Suppressor macrophage (primary cell): ENCODE measurements at places on chromosomes 7 and 10.
A peak's percentile ranks its signal among the peaks of the same experiment; 100 is the strongest.

- DNase-seq: no peak
These were observed 28.9 kb downstream of the PPIF start for GRCh38 chr10:79376078-79376628.

- no peak for DNase-seq
These were observed 14.3 kb downstream of the BPGM start for GRCh38 chr7:134660961-134661376.

- peak; percentile 50 for DNase-seq
These were observed 260.3 kb downstream of the ARHGAP12 start for GRCh38 chr10:31668326-31668725.

DNA sequence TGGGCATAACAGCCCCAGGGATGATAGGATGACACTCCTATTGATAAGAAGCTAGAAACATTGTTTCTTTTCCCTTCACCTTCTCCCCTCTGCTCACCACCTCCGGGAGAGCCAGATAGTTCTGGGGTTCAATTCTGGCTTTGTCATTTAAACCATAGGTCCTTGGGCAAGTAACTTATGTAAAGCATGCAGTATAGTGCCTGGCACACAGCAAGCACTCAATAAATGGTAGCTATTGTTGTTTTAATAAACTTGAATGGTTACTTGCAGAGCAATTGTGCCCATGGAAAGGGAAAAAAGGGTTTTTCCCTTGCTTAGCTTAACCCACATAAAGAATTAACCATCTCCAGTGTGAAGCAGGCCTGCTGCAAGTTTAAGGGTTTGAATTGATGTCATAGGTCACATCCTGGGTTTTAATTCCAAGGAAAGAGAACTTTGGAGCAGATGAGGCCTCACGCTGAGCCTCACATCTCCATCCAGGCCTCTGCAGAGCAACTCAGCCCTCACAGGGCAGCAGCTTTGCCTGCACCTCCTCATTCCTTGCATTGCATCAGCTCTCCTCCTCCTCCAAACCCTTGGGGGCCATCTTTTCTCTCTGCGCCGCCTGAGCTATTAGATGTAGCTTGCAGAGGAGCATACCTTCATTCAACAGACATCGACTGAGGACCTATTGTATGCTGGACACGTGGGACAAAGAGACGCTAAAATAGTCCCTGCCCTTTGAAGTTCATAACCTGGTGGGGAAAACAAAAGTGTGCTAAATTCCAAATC lies 22.9 kb downstream of the ZNF775 start:
- no peak for DNase-seq

DNA sequence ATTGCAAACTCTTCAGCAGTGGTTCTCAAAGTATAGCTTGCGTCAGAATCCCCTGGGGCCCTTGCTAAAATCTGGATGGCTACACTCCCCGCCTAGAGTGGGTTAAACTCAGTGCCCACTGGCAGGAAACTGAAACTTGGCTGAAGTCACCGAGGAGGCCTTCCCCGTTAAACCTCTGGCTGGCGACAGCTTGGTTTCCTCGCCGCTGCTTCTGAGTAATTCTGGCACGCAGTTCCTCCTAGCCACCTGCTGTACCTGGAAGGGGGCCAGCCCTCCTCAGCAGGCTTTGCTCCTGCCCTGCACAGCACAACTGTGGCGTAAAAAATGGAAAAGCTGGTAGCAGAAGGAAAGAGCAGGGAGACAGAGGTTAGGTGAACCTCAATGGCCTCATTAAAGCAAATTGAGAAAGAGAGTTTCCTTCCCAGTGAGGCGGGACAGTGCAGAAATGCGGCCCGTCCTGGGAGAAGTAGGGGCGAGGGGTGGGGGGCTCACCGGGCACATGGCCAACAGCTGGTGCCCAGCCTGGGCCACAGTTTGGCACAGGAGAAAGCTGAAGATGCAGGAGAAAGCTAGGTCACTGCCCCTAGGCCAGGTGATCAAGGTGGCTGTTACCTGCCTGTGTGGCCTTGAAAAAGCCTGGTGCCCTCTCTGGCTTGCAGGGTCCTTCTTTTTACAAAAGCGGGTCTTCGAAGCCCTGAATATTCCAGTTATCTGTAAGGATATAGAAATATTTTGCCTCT lies 46.6 kb downstream of the ALOX5 start:
- DNase-seq: peak; percentile 65

- DNase-seq: no peak
These were observed 176.2 kb upstream of the PLXNA4 start for GRCh38 chr7:132752431-132752830.

- no peak for DNase-seq
These were observed 33.3 kb downstream of the CD36 start for GRCh38 chr7:80671744-80672143.

DNA sequence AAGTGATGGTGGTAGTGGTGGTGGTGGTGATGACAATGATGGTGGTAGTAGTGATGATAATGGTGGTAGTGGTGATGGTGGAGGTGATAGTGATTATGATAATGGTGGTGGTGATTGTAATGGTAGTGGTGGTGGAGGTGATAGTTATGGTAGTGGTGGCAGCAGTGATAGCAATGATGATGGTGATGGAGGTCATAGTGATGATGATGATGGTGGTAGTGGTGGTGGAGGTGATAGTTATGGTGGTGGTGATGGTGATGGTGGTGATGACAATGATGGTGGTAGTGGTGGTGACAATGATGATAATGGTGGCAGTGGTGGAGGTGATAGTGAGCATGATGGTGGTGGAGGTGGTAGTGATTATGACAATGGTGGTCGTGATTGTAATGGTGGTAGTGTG lies 191.7 kb upstream of the RNF32 start:
- DNase-seq: no peak

- no peak for DNase-seq
These were observed 88.1 kb upstream of the NRP1 start for GRCh38 chr10:33422471-33423153.

DNA sequence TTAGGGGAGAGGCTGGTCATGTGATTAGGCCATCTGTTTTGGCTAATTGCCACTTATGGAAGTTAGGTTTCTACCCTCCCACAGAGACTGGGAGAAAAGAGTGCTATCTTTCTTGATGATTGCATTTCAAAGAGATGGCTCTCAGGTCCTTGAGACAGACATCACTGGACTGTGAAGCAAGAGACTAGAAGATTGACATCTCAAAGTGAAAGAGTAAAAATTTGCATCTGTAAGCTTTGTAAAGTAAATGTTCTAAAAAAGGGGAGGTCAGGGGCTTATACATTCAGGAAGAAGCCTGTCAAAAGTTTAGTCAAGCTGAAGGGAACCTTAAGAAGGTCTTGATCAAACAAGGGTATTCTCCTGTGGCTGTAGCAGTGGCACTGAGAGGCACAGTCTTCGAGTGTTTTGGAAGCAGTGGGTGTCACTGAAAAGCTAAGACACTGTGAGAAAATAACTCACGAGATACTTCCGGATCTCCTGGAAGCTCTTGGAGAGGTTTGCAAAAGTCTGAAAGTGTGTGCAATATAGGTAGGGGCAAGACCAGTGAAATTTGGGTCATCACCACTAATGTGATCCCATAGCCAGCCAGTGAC lies 342.1 kb downstream of the PHF14 start:
- DNase-seq: no peak

GRCh38 chr7:17297243-17297642 lies 1.2 kb upstream of the AHR start:
- DNase-seq: peak; percentile 28

- no peak for DNase-seq
These were observed 127.6 kb upstream of the CALN1 start for GRCh38 chr7:72539702-72540101.

DNA sequence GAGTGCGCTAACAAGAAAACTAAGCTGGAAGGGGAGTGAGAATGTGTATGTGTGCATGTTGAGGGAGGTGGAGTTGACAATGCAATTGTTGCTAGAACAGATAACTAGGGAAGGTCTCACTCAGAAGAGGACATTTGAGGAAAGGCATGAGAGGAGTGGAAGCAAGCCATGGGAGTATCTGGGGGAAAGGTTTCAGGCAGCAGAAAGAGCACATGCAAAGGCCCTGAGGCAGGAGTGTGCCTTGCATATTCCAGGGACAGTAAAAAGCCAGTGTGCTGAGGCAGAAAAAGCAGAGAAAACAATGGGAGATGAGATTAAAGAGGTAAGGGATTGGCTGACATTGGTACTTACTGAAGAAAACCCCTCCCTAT lies 149.6 kb upstream of the ADO start:
- no peak for DNase-seq

GRCh38 chr10:8438603-8439002 lies 384.1 kb downstream of the GATA3 start:
- no peak for DNase-seq

- no peak for DNase-seq
These were observed 36.4 kb downstream of the HABP2 start for GRCh38 chr10:113589201-113589770.

- DNase-seq: no peak
These were observed 1.2 kb upstream of the PGAM2 start for GRCh38 chr7:44066494-44067063.

DNA sequence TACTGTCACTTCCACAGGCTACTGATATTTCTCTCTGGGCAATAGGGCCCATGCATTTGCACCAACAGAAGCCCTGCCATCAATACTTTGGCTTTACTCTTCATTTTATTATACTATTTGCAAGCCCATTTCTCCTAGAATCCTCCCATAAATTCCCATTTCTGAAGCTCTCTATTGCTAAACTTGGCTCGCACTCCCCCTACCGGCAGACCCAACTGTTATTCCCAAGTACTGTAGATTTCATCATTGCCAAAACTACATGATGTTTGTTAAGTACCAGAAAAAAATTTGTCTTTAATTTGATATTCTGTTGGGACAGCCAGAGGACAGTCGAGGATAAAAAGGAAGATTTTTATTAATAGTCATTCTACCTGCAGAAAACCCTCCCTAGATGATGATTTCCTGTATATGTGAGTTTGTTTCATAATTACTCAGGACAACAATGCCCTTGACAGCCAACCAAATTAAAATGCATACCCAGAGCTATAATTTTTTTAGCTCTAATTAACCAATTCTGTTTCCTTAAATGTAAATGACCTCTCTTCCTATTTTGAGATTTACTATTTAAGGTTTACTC lies 298.6 kb downstream of the REEP3 start:
- DNase-seq: peak; percentile 57

- no peak for DNase-seq
These were observed 357.6 kb downstream of the DPP6 start for GRCh38 chr7:154409703-154410311.

DNA sequence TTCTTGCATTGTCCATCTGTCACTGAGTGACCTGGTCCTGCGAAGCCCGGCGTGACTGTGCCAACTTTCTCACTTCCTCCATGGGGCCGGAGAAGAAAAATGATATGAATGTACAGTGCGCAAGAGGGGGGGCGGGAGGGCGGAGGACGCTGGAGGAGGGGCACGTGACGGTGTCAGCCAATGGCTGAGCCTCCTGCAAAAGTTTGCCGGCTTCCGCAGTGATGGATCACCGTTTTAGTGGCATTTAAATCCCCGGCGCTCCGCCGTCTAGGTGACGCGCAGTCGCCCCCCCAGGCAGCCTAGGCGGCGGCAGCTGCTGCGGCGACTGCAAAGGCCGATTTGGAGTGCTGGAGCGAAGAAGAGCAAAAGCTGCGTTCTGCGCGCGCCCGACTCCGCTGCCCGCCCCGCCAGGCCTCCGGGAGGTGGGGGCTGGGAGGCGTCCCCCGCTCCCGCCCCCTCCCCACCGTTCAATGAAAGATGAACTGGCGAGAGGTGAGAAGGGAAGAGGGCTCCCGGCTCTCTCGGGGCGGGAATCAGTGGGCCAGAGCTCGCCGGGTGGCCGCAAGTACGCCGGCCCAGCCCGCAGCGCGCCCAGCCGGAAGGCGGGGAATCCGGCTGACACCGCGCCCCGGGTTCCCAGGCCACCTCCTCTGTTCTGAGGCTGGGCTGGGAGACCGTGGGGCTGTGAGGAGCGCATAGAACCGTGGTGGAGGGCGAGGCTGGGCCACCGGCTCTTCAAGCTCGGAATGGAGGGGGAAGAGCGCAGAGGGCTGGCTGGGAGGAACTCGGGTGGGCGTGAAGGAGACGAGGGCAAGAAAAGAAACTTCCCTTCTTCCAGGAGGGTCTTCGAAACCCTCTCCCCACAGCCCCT lies at the start of gene HOXA1:
TSS of gene HOXA1 (minus strand) at position 104 of the 871 bp plus-strand sequence. CDS start at position 16, 88 bp downstream.
- DNase-seq: peak; percentile 93

DNA sequence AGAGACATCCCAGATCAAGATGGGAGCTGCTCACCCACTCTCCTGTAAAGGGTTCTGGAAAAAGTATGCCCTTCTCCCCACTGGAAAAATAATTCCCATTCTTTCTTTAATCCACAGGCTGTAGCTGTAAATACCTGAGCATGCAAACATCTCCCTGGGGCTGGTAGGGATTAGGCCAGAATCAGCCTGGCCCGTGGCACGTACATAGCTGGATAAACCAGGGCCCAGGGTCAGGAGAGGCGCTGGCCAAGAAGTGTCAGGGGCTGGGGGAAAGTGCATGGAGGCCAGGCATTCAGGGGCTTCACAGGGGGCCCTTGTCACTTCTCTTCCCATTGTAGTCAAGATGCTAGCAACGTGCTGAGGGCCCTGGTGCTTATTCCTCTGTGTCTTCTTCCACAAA lies 30.7 kb upstream of the AQP1 start:
- DNase-seq: no peak

GRCh38 chr7:102264367-102264891 lies 22.2 kb upstream of the SH2B2 start:
- DNase-seq: peak; percentile 75

DNA sequence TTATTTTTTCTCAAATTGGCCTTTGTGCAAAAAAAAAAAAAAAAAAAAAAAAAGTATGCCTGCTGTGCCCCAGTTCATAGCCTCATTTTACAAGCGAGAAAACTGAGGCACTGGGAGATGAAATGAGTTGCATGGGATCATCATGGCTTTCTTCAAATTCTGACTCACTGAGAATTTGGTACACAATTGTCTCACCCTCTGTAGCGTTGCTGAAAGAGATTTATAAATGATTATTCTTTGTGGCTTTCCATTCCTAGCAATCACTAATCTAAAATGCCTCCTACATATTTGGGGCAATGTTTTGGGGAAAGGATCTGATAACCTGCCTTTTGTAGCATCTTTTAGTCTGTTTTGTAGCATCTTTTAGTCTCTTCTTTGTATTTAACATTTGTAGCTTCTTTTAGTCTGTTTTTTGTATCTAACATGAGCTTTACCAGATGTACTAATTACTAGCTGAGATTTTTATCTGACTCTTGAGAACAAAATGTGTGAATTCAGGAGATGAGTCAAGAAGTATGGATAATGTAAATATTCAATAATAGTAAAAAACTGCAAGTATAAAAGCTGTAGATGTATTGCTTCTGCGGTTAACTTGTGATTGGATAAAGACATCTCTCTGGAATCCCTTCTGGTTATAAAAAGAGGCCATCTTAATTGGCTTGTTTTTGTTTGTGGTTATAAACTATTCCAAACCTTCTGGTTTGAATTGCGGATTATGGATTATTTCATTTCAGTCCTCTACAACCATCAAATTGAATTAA lies 161.4 kb downstream of the ARID5B start:
- no peak for DNase-seq

- DNase-seq: peak; percentile 80
These were observed 156.8 kb downstream of the FAM107B start for GRCh38 chr10:14617852-14618251.

DNA sequence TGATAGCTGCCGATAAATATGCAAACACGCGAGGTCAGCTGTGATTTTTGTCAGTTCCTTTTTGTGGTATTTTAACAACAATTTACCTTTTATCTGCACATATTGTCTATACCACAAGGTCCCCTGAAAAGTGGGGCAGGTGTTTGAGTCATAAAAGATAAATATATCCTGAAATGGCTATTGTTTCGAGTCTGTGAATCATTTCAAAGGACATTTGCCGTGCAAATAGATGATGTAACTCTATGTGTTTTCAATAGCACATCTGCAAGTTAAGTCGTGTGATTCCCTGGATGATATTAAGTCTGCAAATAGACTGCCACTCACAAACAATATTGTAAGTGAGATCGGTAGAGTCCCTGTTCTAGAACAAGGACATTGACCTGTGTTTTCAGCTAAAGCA lies 193.0 kb upstream of the PITRM1 start:
- no peak for DNase-seq

GRCh38 chr7:4136501-4137110 lies 545.5 kb upstream of the FOXK1 start:
- DNase-seq: no peak
